ENCODE measurements at places on chromosomes 4 and X. TPM values are rescaled to one million over a fixed set of nuclear protein-coding genes. Genes with fewer than 3 reads are reported as not detected.

Gene TRIM61
- total RNA-seq: 0.38 TPM

Gene SAGE1
- not detected for total RNA-seq

Gene ART3
- total RNA-seq: 1.2 TPM

Gene SYP
- total RNA-seq: 9.1 TPM

Gene ADH1A
- not detected for total RNA-seq

Gene BGN
- 0.23 TPM for total RNA-seq

Gene MFSD8
- 33.3 TPM for total RNA-seq

Gene CRMP1
- total RNA-seq: 143 TPM

Gene DUSP21
- total RNA-seq: not detected

GRCh38 chrX:42530027-42530426 is 247.9 kb downstream of the PPP1R2C start:
- H3K36me3 ChIP-seq: no peaks in the 10 kb centered on the region
- no peaks in the 10 kb centered on the region for H3K4me1 ChIP-seq
- H3K27ac ChIP-seq: no peak overlapping the region

GRCh38 chr4:123649645-123650391 is 253.2 kb downstream of the SPRY1 start:
- no peak overlapping the region for H3K4me3 ChIP-seq
- DNase-seq: peak; percentile 54
- H3K27ac ChIP-seq: peak overlapping the region; percentile 26

- H3K27ac ChIP-seq: no peak overlapping the region
- H3K4me3 ChIP-seq: no peak overlapping the region
- DNase-seq: no peak
- H3K4me1 ChIP-seq: no peaks in the 10 kb centered on the region
- H3K27me3 ChIP-seq: no peaks in the 10 kb centered on the region
- H3K36me3 ChIP-seq: peaks cover 56% of the 10 kb centered on the region
Observed at GRCh38 chr4:82865592-82865991, 25.4 kb downstream of the SEC31A start.

GRCh38 chr4:168619266-168619631 is 122.4 kb downstream of the PALLD start:
- H3K4me1 ChIP-seq: peaks cover 17% of the 10 kb centered on the region
- H3K4me3 ChIP-seq: no peak overlapping the region
- no peak for DNase-seq
- no peak overlapping the region for H3K27ac ChIP-seq
- H3K27me3 ChIP-seq: no peaks in the 10 kb centered on the region

- H3K4me1 ChIP-seq: no peaks in the 10 kb centered on the region
- no peaks in the 10 kb centered on the region for H3K27me3 ChIP-seq
Observed at GRCh38 chr4:22814906-22815305, 122.2 kb downstream of the GBA3 start.

DNA sequence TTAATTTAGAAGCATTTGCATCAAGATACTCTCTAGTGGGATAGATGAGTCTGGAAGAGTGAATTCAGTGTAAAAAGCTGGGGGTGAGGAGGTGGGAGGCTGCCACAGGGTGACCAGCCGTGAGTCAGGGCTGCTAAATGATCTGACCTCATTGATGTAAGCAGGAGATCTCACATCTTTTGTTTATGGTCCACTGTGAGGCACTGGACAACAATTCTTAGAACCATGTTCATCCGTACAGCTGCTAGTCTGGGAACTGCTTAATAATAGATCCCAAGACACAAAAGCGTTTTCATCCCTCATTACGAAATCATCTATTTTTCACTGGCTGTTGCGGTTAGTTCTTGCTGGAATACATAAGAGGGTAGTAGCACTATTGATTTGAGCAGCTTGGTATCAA is 14.1 kb downstream of the KLF3 start:
- no peaks in the 10 kb centered on the region for H3K27me3 ChIP-seq
- peaks cover 13% of the 10 kb centered on the region for H3K36me3 ChIP-seq
- H3K27ac ChIP-seq: no peak overlapping the region
- DNase-seq: no peak
- H3K4me1 ChIP-seq: peaks cover 32% of the 10 kb centered on the region
- no peak overlapping the region for H3K4me3 ChIP-seq

DNA sequence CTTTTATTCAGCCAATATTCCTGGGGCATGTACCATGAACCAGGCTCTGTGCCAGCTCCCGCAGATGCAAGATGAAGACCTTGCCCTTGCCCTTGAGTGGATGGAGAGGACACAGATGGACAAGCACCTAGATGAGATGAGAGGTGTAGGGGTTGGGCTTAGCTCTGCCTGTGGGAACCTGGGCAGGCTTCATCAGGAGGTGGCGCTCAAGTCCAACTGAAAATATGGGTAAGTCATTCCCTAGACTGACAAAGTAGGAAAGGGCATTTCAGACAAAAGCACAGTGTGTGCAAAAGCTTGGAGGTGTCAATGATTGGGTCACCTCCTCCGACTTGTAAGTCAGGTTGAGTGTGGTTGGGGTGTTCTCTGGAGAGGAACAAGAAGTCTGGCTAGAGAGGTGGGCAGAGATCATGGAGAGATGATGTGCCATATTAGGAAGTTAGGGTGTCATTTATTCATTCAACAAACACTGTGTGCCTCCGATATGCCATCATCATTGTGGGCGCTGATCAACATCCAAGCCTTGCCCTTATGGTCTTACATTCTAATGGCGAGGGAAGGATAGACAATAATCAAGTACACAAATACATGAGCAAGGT is 64.6 kb downstream of the ANAPC4 start:
- H3K27me3 ChIP-seq: no peaks in the 10 kb centered on the region
- no peaks in the 10 kb centered on the region for H3K36me3 ChIP-seq
- H3K4me1 ChIP-seq: no peaks in the 10 kb centered on the region
- H3K27ac ChIP-seq: no peak overlapping the region
- peak; percentile 86 for DNase-seq
- no peak overlapping the region for H3K4me3 ChIP-seq

DNA sequence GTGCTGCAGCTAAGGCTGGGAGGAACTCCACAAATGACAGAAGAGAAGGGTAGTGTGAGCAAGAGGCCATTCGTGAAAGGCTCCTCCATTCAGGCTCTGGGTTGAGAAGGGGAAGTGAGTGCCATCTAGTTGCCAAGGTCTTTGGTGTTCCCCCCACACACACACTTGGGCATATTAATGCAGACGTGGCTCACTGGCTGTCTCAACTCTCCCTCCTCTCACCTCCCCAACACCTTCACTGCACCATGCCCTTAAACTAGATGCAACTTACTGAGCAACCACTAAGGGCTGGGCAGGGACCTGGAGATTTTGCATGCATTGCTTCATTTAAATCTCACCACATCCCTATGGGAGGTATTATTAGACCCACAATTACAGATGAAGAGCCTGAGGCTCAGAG is 8.7 kb downstream of the CLRN2 start:
- no peaks in the 10 kb centered on the region for H3K27me3 ChIP-seq
- H3K36me3 ChIP-seq: no peaks in the 10 kb centered on the region
- no peak overlapping the region for H3K27ac ChIP-seq
- no peaks in the 10 kb centered on the region for H3K4me1 ChIP-seq

GRCh38 chr4:180564026-180564425 is 1679.2 kb upstream of the TENM3 start:
- no peak for DNase-seq
- H3K36me3 ChIP-seq: no peaks in the 10 kb centered on the region
- no peak overlapping the region for H3K4me3 ChIP-seq
- no peaks in the 10 kb centered on the region for H3K27me3 ChIP-seq

- no peaks in the 10 kb centered on the region for H3K27me3 ChIP-seq
- no peak overlapping the region for H3K27ac ChIP-seq
- no peak overlapping the region for H3K4me3 ChIP-seq
- no peaks in the 10 kb centered on the region for H3K4me1 ChIP-seq
Observed at GRCh38 chrX:20221902-20222301, 44.8 kb downstream of the RPS6KA3 start.

GRCh38 chr4:39085891-39086290 is 23.9 kb downstream of the KLHL5 start:
- no peaks in the 10 kb centered on the region for H3K36me3 ChIP-seq
- H3K27ac ChIP-seq: no peak overlapping the region
- peaks cover 14% of the 10 kb centered on the region for H3K4me1 ChIP-seq

- peaks cover 41% of the 10 kb centered on the region for H3K36me3 ChIP-seq
- peaks cover 3% of the 10 kb centered on the region for H3K4me1 ChIP-seq
- DNase-seq: no peak
- no peaks in the 10 kb centered on the region for H3K27me3 ChIP-seq
- H3K4me3 ChIP-seq: no peak overlapping the region
- no peak overlapping the region for H3K27ac ChIP-seq
Observed at GRCh38 chr4:184420402-184420801, 53.9 kb downstream of the IRF2 start.

GRCh38 chrX:108312957-108313356 is 125.3 kb downstream of the COL4A6 start:
- no peak overlapping the region for H3K4me3 ChIP-seq
- H3K27me3 ChIP-seq: no peaks in the 10 kb centered on the region
- no peaks in the 10 kb centered on the region for H3K36me3 ChIP-seq
- DNase-seq: peak; percentile 61

DNA sequence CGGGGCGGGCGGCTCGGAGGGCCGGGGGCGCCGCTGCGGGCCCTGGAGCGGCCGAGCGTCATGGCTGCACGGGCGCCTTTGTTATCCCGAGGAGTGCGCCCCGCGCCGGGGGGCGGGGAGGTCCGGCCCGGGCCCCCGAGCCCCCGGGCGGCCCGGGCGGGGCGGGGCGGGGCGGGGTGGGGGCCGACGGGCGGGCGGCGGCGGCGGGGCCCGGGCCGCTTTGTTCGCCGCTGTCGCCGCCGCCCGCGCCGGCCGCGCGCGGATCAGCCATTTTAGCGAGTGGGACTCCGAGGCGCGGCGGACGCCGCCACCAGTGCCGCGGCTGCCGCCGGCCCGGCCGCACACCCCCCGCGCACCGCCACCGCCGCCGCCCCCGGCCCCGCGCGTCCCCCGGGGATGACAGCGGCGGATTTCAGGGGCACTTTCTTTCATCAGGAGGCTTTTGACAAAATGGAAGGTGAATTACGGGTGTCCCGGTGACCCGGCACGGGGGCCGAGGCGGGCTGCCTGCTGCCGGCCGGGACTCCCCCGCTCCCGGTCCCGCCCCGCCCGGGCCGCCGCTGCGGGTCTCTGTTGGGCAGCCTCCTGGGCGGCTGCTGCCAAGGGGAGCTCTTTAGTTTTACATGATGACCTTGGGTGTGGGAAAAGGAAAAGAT is 1.2 kb downstream of the HMGB3 start:
- peak overlapping the region; percentile 69 for H3K4me3 ChIP-seq
- H3K4me1 ChIP-seq: 0 out of 2 replicates have a peak, but pooled peaks cover 3% of the 10 kb centered on the region
- H3K27me3 ChIP-seq: peaks cover 9% of the 10 kb centered on the region
- peaks cover 8% of the 10 kb centered on the region for H3K36me3 ChIP-seq
- H3K27ac ChIP-seq: no peak overlapping the region

DNA sequence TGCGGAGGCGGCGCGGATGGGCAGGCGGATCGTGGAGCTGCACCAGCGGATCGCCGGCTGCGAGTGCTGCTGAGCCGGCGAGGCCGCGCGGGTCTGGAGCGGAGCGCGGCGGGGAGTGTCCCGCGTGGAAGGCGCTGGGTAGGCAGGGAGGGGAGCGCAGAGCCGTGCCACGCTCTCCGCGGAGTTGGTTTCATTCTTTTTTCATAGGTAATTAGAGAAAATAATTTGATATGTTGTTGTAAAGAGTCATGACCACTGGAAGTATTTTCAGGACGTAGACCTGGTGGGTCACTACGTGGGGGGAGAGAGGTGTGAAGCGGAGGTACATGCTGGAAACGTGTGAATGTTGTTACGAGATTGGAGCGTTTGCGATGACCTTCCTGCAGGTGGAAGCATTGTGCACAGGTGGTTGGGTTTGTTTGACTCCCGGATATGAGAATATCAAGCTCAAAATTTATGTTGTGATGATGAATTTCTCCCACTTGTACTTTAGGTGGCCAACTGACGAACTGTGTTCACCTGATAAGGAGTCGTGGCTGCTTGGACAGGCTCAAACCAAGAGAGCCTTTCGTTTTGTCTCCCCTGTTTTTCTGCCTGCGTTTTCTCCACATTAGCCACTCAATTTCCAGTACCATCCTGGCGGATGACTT is 19.1 kb upstream of the S100P start:
- peak; percentile 61 for DNase-seq
- H3K27me3 ChIP-seq: no peaks in the 10 kb centered on the region
- peaks cover 23% of the 10 kb centered on the region for H3K4me1 ChIP-seq

- H3K27ac ChIP-seq: no peak overlapping the region
- no peaks in the 10 kb centered on the region for H3K36me3 ChIP-seq
- peak; percentile 81 for DNase-seq
- H3K27me3 ChIP-seq: no peaks in the 10 kb centered on the region
Observed at GRCh38 chrX:49291615-49292337, 11.7 kb upstream of the GAGE10 start.

DNA sequence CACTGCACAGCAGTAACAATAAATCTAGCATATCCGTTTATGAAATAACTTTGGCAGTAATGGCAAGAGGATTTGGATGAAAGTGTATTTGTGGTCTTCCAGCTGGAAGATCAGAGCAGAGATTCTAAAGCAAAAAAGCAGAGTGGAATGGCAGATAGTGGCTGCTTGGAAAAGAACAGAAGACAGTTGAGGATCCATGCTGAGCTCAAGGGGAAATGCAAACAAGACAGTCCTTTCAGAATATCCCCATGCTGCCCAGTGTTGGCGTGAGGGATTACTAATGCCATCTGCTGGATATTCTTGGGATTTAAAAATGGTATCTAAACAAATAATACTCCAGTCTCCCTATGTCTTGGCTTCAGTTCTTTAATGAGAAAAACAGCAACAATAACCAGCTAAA is 629.1 kb upstream of the ATOH1 start:
- peak; percentile 89 for DNase-seq
- H3K4me3 ChIP-seq: no peak overlapping the region
- no peaks in the 10 kb centered on the region for H3K36me3 ChIP-seq
- no peaks in the 10 kb centered on the region for H3K27me3 ChIP-seq
- peaks cover 9% of the 10 kb centered on the region for H3K4me1 ChIP-seq

DNA sequence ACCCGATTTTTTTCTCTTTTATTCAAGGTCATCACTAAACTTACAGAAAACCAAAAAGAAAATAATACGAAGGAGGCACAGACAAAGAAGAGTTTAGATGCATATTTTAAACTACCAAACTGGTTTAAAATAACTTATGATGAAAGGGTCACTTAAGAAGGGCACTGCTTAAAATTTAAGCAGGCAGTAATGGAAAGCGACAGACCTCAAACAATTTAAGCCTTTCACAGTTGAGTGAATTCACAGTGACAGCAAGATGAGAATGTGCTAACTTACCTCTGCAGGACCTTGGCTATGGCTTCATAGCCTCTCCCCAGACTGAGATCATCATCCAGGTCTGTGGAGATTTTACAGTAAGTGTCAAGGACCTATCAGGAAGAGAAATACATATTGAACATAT is 112.1 kb downstream of the TTC29 start:
- H3K27ac ChIP-seq: no peak overlapping the region
- no peak overlapping the region for H3K4me3 ChIP-seq
- DNase-seq: no peak
- H3K27me3 ChIP-seq: no peaks in the 10 kb centered on the region
- no peaks in the 10 kb centered on the region for H3K4me1 ChIP-seq
